ENCODE measurements at places on chromosomes 6 and 20.

DNA sequence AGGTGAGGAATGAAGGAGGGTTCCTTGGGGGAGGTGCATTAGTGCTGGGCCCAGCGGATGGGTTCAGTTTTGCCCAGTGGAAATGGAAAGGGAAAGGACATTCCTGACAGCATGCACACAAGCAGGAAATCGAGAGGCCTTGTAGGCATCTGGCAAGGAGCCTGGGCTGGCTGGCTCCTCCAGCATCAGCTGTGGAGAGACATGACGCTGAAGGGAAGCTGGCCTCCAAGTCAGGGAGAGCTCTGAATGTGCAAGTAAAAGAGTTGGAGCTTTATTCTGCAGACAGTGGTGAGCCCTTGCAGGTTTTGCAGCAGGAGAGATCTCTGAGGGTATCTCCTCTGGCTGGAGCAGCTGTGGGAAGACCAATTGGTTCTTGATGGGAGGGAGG, 154.3 kb downstream of the MRPL14 start:
- no peak for DNase-seq

GRCh38 chr6:53648184-53648943, 17.2 kb downstream of the KLHL31 start:
- DNase-seq: no peak

- peak; percentile 69 for DNase-seq
Observed at GRCh38 chr6:44431118-44431725, 43.7 kb downstream of the CDC5L start.

- DNase-seq: no peak
Observed at GRCh38 chr6:15062516-15063252, 183.2 kb upstream of the JARID2 start.

- no peak for DNase-seq
Observed at GRCh38 chr6:138480279-138480949, 18.9 kb downstream of the NHSL1 start.

- no peak for DNase-seq
Observed at GRCh38 chr6:10315034-10315433, 99.8 kb downstream of the TFAP2A start.

- DNase-seq: peak; percentile 85
Observed at GRCh38 chr20:38152621-38153221, 12.3 kb downstream of the TGM2 start.

GRCh38 chr20:1392693-1393506, at the start of gene FKBP1A:
Gene FKBP1A (minus strand): TSS chr20:1393054. CDS start chr20:1392998, 56 bp downstream.
- DNase-seq: peak; percentile 85

DNA sequence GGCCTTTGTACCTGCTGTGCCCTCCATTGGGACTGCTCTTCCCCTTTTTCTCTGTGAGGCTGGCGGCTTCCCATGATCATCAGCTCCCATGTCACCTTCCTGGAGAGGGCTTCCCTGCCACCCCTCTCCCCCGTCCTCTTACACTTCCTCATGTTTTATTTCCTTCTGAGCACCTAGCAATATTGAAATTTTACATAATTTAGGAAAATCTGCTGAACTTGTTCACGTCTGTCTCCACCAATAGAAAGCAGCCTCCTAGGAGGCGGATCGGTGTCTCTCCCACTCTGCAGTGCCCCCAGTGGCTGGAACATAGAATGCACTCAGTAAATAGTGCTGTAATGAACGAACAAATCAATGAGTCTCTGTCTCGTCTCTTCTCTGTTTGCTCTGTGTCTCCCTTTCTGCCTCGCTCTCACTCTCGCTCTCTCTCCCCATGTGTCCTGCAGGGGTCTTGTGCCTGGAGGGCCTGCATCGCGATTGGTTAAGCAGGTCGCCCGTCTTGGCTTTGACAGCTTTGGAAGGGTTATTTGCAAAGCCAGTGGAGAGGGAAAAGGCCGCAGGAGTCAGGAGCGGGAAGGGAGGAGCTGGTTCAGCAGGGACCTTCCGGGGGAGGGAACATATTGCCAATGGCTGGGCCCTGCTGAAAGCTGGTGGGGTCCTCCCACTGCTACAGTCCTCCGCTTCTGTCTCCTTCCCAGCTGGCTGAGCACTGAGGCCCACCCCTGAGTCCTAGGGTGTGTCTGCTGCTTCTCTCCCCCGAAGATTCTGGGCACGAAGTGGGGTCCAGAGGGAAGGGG, 12.1 kb upstream of the OCSTAMP start:
- DNase-seq: peak; percentile 74

DNA sequence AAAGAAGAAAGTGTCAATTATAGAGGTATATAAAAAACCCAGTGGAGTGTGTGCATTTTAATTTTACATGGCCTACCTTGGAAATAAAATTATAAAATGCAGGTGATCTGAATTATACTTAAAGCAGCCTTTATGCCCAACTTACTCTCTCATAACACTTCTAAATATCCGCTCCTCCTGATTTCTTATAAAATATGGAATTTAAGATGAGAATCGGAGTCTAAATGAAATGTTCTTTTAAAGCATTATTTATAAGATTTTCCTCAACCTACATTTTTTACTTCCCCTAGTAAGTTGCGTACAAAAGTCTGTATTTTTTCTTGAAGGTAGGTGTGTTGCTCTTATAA, 3.5 kb downstream of the CITED2 start:
- DNase-seq: no peak

GRCh38 chr6:756224-756623, 63.3 kb upstream of the EXOC2 start:
- DNase-seq: no peak

GRCh38 chr20:48204499-48204898, 419.2 kb upstream of the SULF2 start:
- DNase-seq: no peak

DNA sequence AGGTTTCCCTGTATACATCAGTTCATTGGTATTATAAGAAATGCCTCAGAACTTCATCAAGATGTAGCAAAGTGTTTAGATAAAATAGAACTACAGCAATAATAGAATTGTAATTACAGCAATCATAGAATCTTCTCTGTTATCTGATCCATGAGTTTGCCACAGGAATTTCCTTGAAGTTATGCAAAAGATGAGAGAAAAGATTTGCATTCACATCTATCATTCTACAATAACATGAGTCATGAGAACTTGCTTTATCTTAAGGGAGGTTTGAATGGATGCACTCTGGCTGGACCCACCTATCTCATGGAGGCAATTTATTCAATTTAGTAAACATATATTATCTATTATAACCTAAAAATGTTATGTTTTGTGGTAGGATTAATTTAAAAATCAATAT, 329.8 kb upstream of the EPHA7 start:
- no peak for DNase-seq

- no peak for DNase-seq
Observed at GRCh38 chr6:123687864-123688263, 51.1 kb upstream of the TRDN start.

GRCh38 chr6:1916334-1917070, 306.8 kb downstream of the FOXC1 start:
- no peak for DNase-seq

- DNase-seq: no peak
Observed at GRCh38 chr6:130394246-130394645, 28.4 kb downstream of the TMEM200A start.

DNA sequence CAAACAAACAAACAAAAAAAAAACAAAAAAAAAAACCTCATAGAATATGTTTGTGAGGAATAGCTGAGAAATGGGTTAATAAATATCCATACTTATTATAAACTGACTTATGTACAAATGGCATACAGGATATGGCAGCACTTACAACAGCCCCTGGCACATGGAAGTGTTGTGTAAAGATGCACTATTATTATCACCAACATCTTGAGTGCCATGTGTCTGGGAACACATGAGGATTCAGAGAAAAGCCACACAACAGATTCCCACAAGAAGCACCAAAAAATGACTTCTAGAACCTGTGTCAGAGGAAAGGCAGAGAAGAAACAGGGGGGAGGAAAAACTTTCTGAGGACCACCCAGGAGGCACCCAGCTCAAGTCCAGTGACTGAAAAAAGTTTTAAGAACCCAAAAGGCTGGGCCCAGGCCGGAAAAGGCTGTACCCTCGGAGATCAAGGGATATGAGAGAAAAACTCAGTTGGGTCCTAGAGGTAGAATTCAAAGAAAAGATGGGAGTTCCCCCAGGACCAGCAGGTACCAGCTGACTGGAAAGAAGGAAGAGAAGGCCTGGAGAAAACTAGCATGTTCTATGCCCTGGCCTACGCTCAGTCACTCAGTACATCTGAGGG, 9.4 kb upstream of the TAF8 start:
- DNase-seq: no peak

DNA sequence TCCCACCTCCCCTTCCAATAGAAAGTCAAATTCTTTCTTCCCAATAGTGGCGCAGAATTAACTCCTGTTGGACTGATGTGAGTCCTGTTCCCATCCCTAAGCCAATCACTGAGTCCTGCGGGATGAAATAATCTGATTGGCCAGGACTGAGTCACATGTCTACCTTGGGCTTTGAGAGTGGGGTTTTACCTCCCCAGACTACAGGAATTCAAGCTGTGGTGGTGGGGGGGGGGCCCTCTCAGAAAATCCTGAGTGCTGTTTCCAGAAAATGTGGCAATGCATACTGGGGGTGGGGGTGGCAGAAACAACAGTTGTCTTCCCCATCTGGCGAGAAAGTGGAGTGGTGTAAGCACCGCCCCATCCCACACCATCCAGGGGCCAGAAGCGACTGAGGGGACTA, 65.7 kb downstream of the CTCFL start:
- no peak for DNase-seq

GRCh38 chr20:47719625-47720024, 65.7 kb downstream of the SULF2 start:
- DNase-seq: no peak

- no peak for DNase-seq
Observed at GRCh38 chr20:10002866-10003265, 31.9 kb upstream of the ANKEF1 start.

All from BE2C (cell line).